Right lobe of liver (tissue), 6 donors: ENCODE measurements at places on chromosomes 5 and 9. TPM values are rescaled to one million over a fixed set of nuclear protein-coding genes. Genes with fewer than 3 reads are reported as not detected.
A peak's percentile ranks its signal among the peaks of the same experiment; 100 is the strongest.

DNA sequence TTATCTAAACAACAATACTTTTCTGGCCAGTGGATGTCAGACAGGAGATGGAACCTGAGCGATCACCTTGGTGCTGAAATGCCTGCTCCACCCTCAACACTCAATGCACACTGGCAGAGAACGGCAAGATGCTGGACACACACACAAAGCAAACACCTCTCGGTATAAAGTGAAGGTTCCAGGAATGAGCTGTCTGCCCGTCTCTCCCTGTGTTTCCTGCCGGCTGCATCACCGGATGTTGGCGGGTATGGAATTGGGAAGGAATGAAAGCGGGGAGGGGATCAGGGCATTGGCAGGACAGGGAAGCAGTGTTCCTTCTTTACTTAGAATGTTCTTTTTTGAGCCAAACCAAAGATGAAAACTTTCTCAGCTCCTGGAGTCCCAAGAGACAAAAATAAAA lies 59.2 kb downstream of the MED10 start:
- no peaks in the 10 kb centered on the region for H3K4me1 ChIP-seq
- no peak overlapping the region for H3K4me3 ChIP-seq
- H3K27me3 ChIP-seq, result no peaks in the 10 kb centered on the region
- no peaks in the 10 kb centered on the region for H3K36me3 ChIP-seq
- no peak for DNase-seq

Gene RGP1
- total RNA-seq, result 12.2 TPM

Gene IFNE
- not detected for total RNA-seq

Gene PCDHA10
- total RNA-seq, result not detected

- DNase-seq, result no peak
- H3K4me1 ChIP-seq, result no peaks in the 10 kb centered on the region
- no peaks in the 10 kb centered on the region for H3K36me3 ChIP-seq
- H3K4me3 ChIP-seq, result no peak overlapping the region
Observed at GRCh38 chr5:56169281-56169680, 63.8 kb downstream of the ANKRD55 start.

DNA sequence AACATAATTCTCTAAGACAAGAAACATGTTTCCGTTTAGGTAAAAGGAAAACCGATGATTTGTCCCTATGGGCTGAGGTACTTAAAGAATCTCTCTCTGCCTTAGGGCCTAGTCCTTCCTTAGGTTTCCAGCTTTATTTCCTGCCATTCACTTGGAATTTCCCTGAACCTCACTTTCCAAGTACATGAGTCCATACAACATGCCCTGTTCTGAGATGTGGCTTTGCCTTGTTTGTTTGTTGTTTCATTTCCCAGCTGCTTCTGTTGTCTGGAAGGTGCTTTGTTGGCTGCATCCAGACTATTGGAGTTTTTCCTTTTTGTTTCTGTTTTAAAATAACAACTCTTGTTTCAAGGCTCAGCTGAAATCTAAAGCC lies 95.2 kb downstream of the ALDH1A1 start:
- H3K4me1 ChIP-seq, result peaks cover 30% of the 10 kb centered on the region
- peak overlapping the region; percentile 64 for H3K27ac ChIP-seq
- H3K36me3 ChIP-seq, result no peaks in the 10 kb centered on the region
- no peak for DNase-seq
- no peak overlapping the region for H3K4me3 ChIP-seq

DNA sequence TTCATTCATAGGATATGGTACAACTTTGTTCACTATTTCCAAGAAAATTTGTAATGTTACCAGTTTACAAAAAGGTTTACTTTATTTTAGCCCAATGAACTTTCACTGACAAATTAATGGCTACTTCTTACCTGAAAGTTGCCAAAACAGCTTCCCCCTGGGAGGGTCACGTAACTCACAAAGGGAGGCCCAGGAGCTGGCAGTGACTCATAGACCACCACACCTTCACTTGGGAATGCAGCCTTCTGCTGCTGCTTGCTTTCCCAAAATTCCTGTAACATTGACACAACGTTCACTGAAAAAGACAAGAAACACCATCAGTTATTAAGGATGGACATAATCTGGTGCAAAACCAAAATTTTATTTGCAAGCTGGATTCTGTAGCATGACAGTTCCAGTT lies 18.1 kb downstream of the LIX1 start:
- H3K4me3 ChIP-seq, result no peak overlapping the region
- H3K27ac ChIP-seq, result no peak overlapping the region
- no peaks in the 10 kb centered on the region for H3K4me1 ChIP-seq
- H3K36me3 ChIP-seq, result no peaks in the 10 kb centered on the region
- DNase-seq, result no peak
- H3K27me3 ChIP-seq, result no peaks in the 10 kb centered on the region

Gene PTGR1
- 979 TPM for total RNA-seq
